ENCODE measurements at places on chromosomes 12 and 14.

DNA sequence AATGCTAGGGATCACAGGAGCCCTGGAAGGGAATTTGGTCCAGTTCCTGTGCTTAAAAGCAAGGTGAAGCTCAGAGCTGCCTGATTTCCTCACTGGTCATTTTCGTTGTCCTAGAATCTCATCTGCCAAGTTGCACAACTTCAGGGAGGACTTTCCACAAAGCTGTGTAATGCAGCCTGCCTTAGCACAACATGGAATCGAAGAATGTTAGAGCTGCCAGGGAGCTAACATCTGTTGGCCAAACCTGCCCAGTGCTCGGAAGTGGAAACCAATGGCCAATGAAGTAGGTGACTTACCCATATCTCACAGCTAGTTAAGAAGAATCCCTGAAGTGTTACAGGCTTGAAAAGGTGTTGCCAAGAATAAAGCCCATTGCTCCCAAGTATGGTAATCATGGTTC, 79.9 kb upstream of the SSTR1 start:
- no peak for DNase-seq

- DNase-seq, result no peak
These were observed 356.5 kb downstream of the DAD1 start for GRCh38 chr14:22232486-22232885.

GRCh38 chr12:116480210-116480810, 78.9 kb upstream of the MAP1LC3B2 start:
- peak; percentile 6 for DNase-seq

GRCh38 chr12:2234091-2234490, 181.3 kb downstream of the CACNA1C start:
- DNase-seq, result no peak

DNA sequence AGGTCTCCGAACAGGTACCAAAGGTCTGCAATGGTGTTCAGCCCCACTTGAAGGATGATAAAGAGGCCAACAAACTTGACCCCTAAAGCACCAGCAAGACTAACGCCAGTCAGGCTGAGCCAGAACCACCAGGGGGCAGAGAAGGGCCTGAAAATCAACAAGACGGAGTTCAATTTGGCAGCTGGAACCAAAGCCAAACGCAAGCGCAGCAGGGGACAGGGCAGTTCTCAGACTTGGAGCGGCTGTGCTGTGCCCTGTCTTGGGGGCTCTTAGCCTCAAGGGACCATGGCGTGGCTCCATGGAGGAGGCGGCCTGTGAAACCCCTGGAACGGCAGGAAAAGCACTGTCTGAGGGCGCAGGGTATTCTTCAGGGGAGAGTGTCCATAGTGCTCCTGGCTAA, 19.6 kb downstream of the POMT2 start:
- peak; percentile 35 for DNase-seq

- no peak for DNase-seq
These were observed 13.5 kb downstream of the NCOR2 start for GRCh38 chr12:124553862-124554428.

- DNase-seq, result no peak
These were observed 124.5 kb downstream of the PTPRO start for GRCh38 chr12:15446807-15447206.

- DNase-seq, result no peak
These were observed 201.7 kb downstream of the STXBP6 start for GRCh38 chr14:24848102-24848790.

DNA sequence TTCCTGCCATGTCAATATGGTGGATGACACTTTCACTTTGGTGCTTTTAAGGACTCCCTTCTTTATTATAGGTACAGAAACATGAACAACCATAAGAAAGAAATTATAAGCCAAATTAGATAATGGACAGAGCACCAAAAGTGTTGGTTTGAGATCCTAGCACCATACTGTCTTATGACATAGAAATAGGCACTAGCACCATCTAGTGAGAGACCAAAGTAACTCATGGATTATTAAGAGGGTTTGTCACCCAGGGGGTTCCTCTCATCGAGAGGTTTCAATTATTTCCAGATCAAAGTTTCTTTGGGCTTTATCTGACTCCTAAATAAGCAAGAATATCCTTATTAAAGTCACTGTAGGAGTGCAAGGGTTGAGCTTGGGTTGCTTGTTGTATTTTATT, 153.0 kb upstream of the DIO2 start:
- DNase-seq, result no peak

- DNase-seq, result no peak
These were observed 1.1 kb downstream of the AVIL start for GRCh38 chr12:57817261-57817989.

DNA sequence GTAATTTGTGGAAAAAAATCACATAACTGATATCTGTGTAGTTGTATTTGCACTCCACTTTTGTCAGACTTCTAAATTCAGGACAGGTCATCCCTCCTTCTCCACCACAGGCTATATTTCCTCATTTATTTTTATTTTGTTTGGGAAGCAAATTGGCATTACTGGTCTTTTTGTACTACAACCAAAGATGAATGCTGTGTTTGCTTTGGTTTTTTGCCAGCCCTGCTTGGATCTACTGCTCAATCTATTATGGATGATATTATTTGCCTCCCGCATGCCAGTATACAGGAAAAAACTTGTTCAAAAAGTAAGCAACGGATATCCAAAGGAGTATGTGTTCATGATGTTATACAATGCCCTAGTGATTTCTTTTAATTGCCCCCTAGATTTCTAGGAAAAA, 948.8 kb downstream of the TRHDE start:
- DNase-seq, result no peak

DNA sequence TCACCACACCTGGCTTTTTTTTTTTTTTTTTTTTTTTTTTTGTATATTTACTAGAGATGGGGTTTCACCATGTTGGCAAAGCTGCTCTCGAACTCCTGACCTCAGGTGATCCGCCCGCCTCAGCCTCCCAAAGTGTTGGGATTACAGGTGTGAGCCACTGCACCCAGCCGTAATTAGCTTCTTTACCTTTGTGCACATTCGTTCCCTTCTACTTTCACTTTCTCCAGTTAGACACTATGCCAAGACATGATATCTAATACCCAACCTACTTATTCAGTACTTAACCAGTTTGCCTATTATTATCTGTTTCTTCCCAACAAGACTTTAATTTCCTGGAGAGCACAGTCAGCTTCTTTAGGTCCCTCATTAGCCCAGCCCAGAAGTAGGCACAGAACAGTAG, 5.3 kb downstream of the STYK1 start:
- DNase-seq, result no peak

- DNase-seq, result no peak
These were observed 59.9 kb downstream of the TTC9 start for GRCh38 chr14:70701610-70702009.

GRCh38 chr12:127278351-127278750, 988.6 kb upstream of the TMEM132C start:
- no peak for DNase-seq

- DNase-seq, result no peak
These were observed 654.5 kb downstream of the NOVA1 start for GRCh38 chr14:25943329-25943728.

GRCh38 chr12:119328111-119328510, 6.4 kb upstream of the CCDC60 start:
- DNase-seq, result no peak

DNA sequence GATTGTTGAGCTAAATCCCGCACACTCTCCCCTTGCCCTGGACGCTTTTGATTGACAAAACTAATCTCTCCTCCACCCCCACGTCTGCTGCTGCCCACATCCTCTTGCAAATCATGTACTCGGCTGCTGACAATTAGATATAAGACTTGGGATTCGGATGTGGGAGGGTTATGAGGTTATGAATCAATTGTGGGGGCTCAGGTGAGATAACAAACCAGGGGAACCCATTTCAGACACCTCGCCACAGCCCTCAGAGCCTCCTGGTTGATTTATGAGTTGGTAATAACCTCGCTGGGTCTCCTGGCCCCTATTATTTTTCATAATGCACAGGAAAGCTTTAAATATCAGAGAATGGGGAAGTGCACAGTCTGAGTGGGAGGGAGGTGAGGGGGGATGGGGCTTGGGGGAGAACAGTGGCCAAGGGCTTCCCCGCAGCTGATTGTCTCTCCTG, 449.9 kb downstream of the DPF3 start:
- peak; percentile 13 for DNase-seq

DNA sequence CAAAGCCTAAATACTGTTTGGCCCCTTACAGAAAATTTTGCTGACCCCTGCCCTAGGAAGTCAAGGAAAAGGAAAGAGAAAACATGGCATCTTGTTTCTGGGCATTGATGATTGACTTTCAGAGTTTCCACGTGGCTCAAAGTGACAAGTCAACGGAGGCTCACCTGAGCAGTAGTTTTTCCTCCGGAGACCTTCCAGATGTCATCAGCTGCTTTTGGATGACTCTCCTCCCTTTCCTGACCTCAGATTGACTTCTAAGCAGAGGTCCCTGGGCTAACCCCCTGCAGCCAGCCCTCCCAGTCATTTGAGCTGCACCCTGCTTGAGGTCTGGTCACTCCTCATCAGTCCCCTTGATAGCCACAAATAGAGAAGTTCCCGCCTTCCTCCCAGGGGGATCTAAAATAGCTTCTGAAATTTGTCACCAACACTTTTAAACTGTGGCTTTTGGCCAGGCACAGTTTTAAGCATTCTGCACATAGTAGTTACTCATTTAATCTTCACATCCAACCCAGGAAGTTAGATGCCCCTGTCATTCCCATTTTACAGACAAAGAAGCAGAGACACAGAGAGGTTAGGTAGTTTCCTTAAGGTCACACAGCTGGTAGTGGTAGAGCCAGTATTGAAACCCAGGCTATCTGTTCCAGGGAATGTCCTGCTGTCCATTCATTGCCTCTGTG, 143.4 kb downstream of the CHST11 start:
- DNase-seq, result no peak

GRCh38 chr12:56202366-56202765, 13.1 kb upstream of the SMARCC2 start:
- DNase-seq, result no peak

DNA sequence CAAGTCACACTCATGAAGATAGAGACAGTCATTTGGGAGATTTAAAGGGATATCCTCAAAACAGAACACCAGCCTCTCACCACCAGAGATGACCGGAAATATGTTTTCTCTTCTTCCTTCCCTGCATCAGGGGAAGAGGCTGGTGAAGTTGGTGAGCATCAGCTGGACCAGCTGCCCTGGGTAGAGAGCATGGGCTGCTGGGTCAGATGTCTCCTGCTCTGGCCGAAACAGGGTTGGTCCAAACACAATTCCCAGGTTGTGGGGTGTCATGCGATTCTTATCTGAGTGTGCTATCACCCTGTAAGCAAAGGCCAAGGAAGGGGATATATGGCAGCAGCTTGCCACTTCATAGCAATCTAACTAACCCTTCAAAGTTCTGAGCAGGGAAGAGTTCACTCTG, 7.3 kb downstream of the ARHGAP9 start:
- no peak for DNase-seq

DNA sequence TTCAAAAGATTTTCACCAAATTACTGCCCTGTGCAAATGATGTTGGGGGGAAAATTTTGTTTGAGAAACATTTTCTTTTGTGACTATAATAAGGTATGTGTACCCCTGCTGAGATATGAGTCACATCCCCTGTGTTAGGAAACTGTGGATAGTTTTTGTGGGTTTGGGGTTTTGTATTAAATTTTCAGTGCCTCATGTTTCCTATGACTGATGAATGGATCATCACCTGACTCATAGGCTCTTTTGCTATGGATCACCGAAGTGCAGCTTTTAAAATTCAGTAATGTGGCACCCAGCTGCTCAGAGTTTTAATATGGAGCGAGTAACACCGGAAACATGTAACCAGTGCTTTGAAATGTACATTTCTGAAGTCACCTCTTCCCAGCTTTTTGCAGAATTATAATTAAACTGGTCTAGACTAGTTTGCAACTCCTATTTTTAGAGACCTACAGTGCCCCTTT, 167.4 kb upstream of the HMGA2 start:
- DNase-seq, result no peak

DNA sequence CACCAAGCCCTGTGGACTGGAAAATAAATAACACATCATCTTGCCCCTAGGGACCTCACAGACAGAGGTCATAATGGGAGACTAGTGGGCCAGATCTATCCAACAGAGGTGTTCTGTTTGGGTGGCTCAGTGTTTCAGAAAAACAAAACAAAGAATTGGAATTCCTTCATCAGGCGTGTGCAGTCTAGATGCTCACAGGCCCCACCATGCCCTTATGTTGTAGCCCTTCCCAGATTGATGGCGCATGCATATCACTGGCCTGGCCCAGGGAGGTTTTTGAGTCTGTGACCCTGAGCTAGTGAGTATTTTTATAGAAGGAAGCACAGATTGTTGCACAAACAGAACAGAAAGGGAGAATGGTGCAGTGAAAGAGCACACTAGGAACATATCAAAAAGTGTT, 859.6 kb downstream of the BCL11B start:
- no peak for DNase-seq

DNA sequence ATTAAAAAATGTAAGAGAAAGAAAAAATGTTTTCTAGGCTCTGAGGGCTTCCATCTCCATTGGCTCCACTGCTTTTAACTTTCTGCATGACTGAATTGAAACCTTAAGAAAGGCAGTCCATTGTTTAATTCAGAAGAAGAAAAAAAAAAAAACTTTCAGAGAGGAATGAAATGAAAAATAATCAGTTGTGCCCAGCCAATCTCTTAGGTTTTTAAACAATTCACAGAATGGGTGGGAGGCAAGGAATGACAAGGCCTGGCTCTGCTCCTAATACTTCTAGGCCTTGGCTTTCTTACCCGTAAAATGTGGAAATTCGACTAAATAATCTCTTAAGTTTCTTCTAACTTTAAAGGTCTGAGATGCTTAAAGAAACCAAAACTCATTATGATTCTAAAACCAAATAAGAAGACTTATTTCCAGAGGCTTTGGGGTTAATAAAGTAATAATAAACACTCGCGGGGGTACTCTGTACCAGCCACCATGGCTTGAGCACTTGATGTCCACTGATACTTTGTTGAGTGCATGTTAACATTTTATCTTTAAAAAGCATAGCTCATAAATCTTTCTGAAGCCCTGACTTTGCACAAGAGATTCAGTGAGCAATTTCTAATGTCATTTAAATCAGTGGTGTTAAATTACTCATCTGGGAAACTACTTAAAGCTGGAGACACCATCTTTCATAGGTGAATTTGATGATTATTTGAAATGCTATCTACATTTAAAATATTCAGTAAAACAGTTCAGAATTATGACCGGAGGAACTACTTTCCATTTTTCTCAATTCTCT, 49.6 kb downstream of the STON2 start:
- DNase-seq, result no peak

DNA sequence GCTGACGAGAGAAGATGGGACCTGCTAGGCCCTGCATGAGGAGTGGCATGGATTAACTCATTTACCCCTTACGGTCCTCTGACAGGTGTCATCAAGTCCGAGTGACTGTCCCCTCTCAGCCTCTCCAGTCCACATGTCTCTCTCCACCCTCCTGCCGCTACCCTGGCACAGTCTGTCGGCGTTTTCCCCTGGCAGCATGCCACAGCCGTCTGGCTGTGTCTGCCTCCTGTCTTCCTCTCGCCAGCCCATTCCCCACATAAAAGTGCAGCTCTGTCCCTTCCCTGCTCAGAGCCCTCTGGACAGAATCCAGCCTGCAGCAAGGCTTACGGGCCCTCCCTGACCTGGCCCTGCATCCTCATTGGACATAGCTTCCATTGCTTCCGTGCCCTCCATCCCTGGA, 45.6 kb downstream of the UBE3B start:
- DNase-seq, result no peak

Measured in T-cell (primary cell).